Stimulated activated CD8-positive, alpha-beta memory T cell treated with anti-CD3 and anti-CD28 coated beads, Interleukin-4, amount 100 ng/mL, for 48 hours (primary cell): ENCODE measurements at places on chromosomes 11 and 22.

GRCh38 chr11:46361283-46362155, 14.3 kb downstream of the DGKZ start:
- peak; percentile 76 for DNase-seq

DNA sequence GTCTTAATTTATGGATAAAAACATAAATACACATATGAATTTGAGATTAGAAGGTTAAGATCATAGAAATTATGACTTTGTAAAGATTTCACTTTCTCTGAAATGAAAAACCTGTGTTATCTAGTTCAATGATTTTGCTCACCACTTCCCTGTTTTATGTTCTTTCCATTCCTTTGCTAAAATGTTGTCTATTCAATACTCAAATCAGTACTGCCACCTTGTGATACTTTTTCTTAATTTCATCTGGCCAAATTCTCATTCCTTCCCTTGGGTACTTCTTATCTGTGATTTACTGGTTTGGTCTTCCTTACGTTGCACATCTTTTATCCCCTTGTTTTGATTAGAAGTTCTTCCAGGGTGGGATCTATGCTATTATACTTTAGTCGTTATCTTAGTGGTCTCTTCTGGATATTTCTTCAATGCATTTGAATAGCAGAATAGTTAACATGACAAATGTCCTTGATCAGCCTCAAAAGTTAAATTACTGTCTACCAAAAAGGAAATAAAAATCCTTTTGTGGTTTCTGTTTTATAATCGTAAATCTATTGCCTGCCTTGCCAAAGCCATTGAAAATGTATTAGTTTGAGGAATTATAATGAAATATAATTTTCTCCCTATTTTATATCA, 197.0 kb downstream of the PGR start:
- no peak for DNase-seq

GRCh38 chr11:116473790-116474346, 298.9 kb downstream of the BUD13 start:
- no peak for DNase-seq

DNA sequence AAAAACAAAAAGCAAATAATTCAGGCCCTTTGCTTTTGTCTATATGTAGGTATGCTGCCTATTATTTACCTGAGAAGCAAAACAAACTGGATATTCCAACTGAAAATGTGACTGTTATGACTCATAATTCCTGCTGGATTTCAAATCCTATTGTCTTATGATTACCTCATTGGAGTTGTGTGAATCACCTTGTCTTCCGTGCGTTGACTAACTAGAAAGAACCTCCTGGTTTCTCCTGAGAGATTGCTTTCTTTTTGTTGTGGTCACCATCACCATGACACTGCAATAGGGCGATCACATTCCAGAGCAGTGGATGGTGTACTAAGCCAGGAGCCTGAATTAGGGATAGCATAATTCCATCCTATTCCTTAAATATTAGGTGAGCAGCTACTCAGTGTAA, 23.0 kb upstream of the EXPH5 start:
- DNase-seq: no peak

DNA sequence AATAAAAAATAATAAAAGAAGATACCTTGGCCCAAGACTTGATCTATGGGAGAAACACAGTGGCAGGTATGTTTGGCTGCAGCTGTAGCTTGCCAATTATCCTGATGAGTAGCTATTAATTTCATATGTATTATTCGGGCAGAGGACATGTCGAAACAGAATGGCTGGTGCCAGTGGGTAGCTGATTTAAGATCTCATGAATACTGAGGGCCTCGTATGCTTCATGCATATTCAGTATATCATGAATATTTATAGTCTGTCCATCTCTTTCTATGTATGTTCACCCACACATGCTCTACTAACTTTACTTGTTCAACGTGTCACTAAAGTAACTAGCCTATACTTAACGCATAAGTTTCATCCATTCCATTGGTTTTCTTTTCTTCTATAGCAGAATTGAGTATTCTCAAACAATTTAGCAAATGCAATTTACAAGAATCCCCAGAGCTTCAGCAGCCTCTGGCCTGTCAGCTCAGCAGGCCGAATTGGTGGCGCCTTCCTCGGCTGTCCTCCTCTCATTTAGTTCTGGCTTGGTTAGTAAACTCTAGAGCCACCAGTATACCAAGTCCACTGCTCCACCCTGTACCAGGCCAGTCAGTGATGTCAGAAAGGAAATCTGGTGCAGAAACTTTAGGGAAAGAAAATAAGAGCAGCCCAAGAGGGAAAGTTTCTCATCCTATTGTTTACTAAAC, 17.9 kb downstream of the ART5 start:
- DNase-seq: no peak

DNA sequence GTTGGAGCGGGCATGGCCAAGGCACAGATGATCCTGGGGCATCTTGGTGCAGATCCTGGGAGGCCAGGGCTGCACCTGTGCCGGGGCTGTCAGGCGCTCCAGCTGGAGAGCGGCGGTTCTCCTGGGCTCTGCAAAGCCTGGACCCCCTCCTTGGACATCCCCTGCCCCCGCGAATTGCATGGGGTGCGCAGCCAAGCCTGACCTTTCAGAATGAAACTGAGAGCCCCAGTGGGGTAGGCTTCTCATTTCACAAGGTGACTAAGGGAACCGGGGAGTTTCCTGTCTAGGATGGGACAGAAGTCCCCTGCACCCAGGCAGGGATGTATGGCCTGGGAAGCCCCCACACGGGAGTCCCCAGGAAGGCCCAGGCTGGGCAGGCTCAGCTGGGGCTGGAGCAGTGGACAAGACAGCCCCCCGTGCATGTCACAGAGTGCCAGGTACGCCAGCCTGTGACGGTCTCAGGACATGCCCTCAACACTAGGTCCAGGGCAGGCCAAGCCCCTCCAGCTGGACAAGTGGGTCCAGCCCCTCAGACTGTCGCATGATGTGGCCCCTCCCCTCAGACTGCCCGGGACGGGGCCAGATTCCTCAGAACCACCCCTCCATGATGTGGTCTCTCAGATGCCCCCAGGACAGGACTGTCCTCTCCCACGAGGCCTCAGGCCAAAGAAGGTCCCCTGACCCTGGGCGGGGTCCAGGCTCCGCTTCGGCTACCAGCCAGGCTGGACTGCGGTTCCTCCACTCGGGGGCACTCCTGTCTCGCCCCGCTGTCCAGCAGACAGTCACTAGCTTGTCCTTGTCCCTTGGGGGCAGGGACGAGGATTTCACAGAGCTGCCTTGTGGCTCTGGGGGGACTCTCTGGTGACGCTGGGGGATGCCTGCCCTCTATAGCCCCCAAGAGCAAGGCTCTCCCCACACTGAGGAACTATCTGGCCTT, 2.3 kb downstream of the LSP1 start:
- DNase-seq: peak; percentile 73

- DNase-seq: no peak
Observed at GRCh38 chr11:69630017-69630416, 10.9 kb upstream of the CCND1 start.

GRCh38 chr11:121214861-121215260, 77.7 kb upstream of the SC5D start:
- no peak for DNase-seq

- DNase-seq: no peak
Observed at GRCh38 chr11:124081483-124081882, 33.8 kb upstream of the VWA5A start.

GRCh38 chr11:112540261-112540660, 279.6 kb upstream of the PLET1 start:
- DNase-seq: no peak

DNA sequence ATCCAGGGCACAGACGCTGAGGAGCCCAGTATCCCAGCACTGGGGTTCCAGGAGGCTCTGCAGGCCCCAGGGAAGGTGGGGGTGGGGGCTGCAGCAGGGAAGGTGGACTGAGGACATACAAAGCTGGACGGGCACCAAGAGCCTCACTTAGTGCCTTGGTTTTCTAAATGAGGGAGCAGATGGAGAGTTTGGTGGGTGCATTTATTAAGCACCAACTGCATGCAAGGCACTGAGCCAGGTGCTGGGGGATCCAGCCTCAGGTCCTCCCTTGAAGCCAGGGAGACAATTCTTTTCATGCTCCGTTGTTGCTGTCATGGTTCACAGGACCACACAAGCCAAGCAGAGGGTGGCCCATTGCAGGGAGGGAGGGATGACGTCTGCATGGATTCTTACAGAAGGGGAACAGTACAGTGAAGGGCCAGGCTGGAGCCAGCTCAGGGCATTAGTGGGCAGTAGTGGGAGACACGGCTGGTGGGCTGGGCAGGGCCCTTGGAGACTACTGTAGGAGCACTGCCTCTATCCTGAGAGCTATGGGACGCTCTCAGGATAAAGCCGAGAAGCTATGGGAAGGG, 65.0 kb downstream of the MACROD1 start:
- no peak for DNase-seq
